ENCODE measurements at places on chromosomes 12 and 14.

GRCh38 chr12:94299846-94300245 is 151.5 kb downstream of the PLXNC1 start:
- DNase-seq = no peak

- DNase-seq = no peak
Measured at GRCh38 chr12:116759783-116760621, 21.9 kb downstream of the RNFT2 start.

DNA sequence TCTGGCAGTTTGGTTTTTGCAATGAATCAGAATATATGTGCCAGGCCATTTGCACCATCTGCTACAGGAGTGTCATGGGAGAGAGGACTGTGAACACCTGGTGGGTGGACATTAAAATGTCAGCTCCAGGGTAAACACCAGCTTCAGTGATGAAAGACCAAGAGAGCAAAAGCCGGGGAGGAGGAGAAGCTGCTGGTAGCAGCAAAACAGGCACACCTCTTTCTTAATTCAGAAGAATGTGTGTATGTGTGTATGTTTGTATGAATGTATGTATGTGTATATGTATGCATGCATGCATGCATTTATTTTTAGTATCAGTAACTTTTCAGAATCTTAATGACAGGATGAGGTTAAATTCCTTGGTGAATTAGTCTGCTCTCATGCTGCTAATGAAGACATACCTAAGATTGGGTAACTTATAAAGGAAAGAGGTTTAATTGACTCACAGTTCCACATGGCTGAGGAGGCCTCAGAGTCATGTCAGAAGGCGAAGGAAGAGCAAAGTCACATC is 357.4 kb upstream of the PRICKLE1 start:
- peak; percentile 23 for DNase-seq

DNA sequence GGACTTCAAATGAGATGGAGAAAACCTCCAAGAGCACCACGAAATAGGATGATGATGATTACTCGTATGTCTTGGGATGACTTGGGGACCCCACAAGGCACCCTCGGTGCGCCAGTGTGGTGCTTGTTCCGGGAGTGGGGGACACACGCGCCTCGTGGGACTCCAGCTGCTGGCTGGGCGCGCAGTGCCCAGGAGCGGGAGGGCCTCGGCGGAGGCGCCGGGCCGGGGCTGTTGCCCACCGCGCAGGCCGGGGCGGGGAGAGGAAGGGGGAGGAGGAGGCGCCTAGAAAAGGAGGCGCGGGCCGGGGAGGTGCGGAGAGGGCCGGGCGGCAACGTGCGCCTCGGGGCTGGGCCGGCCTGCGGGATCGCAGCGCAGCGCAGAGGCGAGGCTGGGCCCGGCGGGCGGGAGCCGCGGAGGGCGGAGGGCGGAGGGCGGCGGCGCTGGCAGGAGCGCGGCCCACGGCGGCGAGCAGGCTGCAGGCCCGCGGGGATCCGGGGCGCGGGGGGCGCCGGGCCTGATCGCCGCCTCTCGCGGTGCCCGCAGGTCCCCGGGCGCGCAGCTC is at the start of gene RFLNA:
RFLNA (plus strand) TSS at position 314 of the 562 bp plus-strand sequence. CDS start 337 bp downstream, outside the sequence.
- DNase-seq = peak; percentile 55

GRCh38 chr14:99654235-99654985 is 9.5 kb downstream of the HHIPL1 start:
- DNase-seq = peak; percentile 84

DNA sequence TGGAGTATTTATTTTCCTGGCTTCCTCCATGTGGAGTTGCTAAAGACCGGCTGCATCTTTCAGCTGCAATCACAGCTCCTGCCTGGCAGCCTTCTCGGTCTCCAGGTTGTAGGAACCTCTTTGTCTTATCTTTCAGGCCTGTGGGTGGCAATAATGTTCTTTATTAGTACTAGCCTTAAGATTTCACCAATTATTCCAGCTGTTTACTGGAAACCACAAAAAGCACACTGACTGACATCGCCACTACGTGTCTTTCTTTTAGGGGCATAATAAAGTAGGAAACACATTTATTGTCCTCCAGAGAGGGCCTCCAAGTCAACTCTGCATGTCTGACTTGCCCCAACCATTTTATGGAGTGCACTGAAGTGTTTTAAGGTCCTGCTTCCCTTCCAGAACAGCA is 1116.5 kb upstream of the TMEM132C start:
- DNase-seq = no peak

DNA sequence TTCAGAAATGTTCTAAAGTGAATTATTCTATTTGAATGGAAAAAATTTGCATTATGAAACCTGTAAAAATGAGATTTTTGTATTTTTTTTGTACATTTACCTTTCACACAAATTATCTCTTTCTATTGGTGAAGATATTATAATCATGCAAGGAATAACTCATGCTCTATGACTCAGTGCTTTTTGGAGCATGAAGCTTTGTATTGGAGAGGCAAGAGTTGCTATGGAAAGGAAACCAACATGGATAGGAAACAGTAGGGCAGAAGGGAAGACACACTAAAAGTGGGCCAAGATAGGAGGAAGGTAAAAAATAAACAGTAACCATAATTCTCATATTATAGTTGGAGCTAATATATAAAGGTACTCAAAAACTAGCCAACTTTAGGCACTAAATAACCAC is 79.0 kb downstream of the PLCZ1 start:
- no peak for DNase-seq

DNA sequence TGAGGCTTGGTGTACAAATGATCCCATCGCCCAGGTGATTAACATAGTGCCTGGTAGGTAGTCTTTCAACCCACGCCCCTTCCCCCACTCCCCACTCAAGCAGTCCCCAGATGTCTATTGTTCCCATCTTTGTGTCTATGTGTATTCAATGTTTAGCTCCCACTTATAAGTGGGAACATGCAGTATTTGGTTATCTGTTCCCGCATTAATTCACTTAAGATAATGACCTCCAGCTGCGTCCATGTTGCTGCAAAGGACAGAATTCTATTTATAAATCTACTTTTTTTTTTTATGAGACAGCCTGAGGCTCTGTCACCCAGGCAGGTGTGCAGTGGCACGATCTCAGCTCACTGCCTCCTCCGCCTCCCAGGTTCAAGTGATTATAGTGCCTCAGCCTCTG is 15.7 kb downstream of the SPX start:
- no peak for DNase-seq
